Bronchial smooth muscle cell (primary cell): ENCODE measurements at places on chromosomes 16 and 17. TPM values are rescaled to one million over a fixed set of nuclear protein-coding genes. Genes with fewer than 3 reads are reported as not detected.

RNF222 gene
- total RNA-seq = not detected in 2 replicates

CCL17 gene
- total RNA-seq = not detected in 2 replicates

CRYBA1 gene
- not detected in 2 replicates for total RNA-seq

ADAM11 gene
- total RNA-seq = 0.32 and 0.60 TPM in 2 replicates

HOXB2 gene
- total RNA-seq = 2.3 and 8.4 TPM in 2 replicates

ENPP7 gene
- total RNA-seq = not detected in 2 replicates

PHOSPHO1 gene
- total RNA-seq = not detected in 2 replicates

EMC8 gene
- total RNA-seq = 19.9 and 24.9 TPM in 2 replicates

PNMT gene
- total RNA-seq = not detected in 2 replicates

AIPL1 gene
- not detected in 2 replicates for total RNA-seq

LDHD gene
- total RNA-seq = 0.43 and 2.5 TPM in 2 replicates

SLC13A5 gene
- total RNA-seq = not detected in 2 replicates

HDAC5 gene
- total RNA-seq = 44.6 and 69.4 TPM in 2 replicates

KRTAP9-4 gene
- not detected in 2 replicates for total RNA-seq

CLDN7 gene
- 4.2 and 16.5 TPM in 2 replicates for total RNA-seq

TSEN54 gene
- total RNA-seq = 5.9 and 8.2 TPM in 2 replicates

DPEP1 gene
- under 0.01 and 0.26 TPM in 2 replicates for total RNA-seq

CHRNE gene
- total RNA-seq = 0.47 and 1.2 TPM in 2 replicates
